ENCODE measurements at places on chromosomes 13 and 19.

- no peak for DNase-seq
Measured at GRCh38 chr13:24006520-24007248, 109.4 kb upstream of the C1QTNF9B start.

- no peak for DNase-seq
Measured at GRCh38 chr13:79401259-79402070, 4.6 kb downstream of the RBM26 start.

DNA sequence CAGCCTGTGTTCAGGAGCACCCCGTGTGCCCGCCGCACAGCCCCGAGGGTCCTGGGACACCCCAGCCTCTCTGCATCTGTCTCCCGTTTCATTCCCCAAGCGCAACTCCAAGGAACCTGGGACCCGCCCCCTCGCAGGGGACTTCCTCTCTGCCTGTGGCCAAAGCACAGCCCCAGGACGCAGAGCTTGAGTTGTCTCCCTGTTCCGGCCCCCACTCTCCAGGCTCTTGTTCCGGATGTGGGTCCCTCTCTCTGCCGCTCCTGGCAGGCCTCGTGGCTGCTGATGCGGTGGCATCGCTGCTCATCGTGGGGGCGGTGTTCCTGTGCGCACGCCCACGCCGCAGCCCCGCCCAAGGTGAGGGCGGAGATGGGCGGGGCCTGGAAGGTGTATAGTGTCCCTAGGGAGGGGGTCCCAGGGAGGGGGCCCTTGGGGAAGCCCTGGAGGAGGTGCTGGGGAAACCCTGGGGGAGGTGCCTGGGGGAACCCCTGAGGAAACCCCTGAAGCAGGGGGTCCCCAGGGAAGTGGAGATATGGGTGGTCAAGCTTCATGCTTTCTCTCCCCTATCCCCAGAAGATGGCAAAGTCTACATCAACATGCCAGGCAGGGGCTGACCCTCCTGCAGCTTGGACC is 1.3 kb downstream of the HCST start:
- no peak for DNase-seq

GRCh38 chr19:29620931-29621351 is 14.9 kb downstream of the POP4 start:
- DNase-seq = no peak

- DNase-seq = no peak
Measured at GRCh38 chr19:10191347-10191746, 3.4 kb downstream of the DNMT1 start.

All from HCT116 (cell line).